NCI-H1105 (cell line): ENCODE measurements at places on chromosomes 2 and 18.

GRCh38 chr18:421247-422155 is 79.0 kb downstream of the COLEC12 start:
- DNase-seq = no peak

- DNase-seq = no peak
Observed at GRCh38 chr2:61887717-61888266, 664 bp downstream of the CCT4 start.

DNA sequence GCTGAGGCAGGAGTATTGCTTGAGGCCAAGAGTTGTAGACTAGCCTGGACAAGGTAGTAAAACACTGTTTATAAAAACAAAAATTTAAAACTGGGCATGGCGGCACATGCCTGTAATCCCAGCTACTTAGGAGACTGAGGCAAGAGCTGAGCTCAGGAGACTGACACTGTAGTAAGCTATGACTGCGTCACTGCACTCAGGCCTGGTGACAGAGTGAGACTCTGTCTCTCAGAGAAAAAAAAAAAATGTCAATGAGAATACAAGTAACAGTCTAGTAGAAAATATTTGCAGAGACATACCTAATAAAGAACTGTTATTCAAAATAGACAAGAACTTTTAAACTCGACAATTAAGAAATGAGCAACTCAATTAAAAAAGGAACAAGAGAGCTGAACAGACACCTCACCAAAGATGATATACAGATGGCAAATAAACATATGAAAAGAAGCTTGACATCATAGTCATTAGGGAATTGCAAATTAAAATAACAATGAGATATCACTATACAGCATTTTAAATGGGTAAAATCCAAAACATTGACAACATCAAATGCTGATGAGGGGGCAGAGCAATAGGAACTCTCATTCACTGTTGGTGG is 624.3 kb upstream of the ZEB2 start:
- no peak for DNase-seq

DNA sequence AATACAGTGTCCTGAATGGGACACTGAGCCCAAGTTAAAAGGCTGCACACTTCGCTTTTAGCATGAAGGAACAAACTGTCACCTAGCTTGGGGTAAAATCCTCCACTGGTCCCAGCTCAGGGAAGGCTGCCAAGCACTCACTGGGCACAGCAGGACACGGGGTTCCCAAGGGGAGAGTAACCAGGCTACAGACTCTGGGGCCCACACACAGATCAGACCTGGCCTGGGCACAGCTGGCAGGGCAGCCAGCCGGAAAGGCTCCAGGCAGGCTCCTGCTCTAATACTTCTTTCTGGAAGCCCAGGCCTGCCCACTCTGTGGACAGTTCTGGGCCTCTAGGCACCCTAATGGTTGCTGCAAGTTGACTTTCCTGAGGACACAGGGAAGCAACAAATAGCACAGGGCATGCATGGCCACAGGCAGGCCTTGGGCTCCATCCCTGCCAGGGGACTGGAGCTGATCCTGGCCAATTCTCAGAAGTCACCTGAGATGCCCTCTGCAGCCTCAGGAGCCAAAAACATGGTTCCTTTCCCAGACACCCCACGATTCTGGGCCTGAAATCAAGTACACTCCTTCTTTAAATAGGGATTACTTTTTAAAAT is 18.7 kb upstream of the SULT1C3 start:
- no peak for DNase-seq

DNA sequence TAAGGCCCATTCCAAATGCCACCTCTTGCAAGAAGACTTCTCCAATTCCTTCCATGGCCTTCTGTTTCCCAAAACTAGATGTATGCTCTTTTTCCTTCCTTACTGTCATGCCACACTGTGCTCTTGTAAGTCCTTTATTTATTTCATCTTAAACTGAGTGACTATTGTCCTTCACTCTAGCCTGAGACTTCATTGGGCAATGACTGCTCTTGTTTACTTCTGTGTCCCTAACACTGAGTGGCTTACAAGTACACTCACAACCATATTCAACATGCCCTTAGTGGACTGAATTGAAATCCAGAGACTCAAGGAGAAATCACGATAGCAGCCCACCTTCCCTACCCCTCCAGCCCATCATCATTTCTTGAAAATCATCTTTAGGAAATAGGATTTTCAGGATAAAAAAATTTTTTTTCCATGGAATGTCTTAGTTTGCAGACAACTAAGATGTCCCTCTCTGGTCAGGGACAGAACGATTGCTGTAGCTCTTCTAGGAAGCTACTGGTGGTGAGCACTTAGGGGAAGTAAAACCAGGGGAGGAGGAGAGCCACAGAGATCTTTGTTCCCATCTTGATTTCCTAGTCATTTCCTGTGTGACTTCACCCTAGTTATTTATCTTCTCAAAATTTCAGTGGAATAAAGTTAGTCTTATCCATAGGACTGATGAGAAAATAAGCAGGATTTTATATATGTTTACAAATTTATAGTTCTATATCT is 80.7 kb downstream of the CYRIA start:
- no peak for DNase-seq

DNA sequence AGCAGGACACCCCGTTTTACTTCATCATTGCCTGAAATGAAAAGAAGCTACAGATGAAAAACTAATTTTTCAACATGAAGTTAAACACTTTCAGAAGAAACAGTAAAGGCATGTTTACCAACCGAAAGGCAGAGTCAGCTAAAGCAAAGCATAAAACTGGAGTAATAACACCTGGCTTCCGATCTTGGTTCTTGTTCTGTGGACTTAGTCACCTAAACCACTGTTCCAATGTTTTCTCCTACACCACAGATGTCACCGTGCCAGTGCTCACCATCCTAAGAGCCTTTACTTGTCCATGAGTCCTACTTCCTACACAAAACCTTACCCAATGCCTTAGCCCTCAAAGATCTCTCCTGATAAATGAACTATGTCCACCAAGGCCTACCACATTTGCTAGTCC is 13.5 kb downstream of the MCM6 start:
- DNase-seq = no peak

GRCh38 chr18:39571511-39571910 is 2005.9 kb upstream of the CELF4 start:
- DNase-seq = no peak

GRCh38 chr2:84875213-84875560 is 5.7 kb downstream of the TRABD2A start:
- no peak for DNase-seq

- DNase-seq = peak; percentile 16
Observed at GRCh38 chr2:148674063-148675020, 29.8 kb downstream of the EPC2 start.

- DNase-seq = no peak
Observed at GRCh38 chr18:58779529-58779928, 85.1 kb upstream of the ZNF532 start.

GRCh38 chr2:50196775-50197480 is 835.0 kb downstream of the NRXN1 start:
- DNase-seq = no peak

- DNase-seq = no peak
Observed at GRCh38 chr2:11977766-11978524, 231.5 kb downstream of the LPIN1 start.
